CD8-positive, alpha-beta T cell (primary cell): ENCODE measurements at places on chromosomes 11 and 22. TPM values are rescaled to one million over a fixed set of nuclear protein-coding genes. Genes with fewer than 3 reads are reported as not detected.

Gene SCGB1C1
- total RNA-seq: not detected

Gene TSPAN18
- 6.1 TPM for total RNA-seq

Gene MFNG
- total RNA-seq: 63.2 TPM

Gene DEFB131B
- total RNA-seq: not detected

Gene IFT27
- 9.2 TPM for total RNA-seq

Gene CRYBB3
- total RNA-seq: not detected

Gene PSMD13
- total RNA-seq: 74.3 TPM

Gene TBC1D10A
- 77.5 TPM for total RNA-seq

Gene PGA5
- not detected for total RNA-seq

Gene MS4A12
- total RNA-seq: not detected

Gene UBQLNL
- 0.47 TPM for total RNA-seq

Gene MPPED1
- not detected for total RNA-seq

Gene OR6A2
- not detected for total RNA-seq

Gene TRIM49
- not detected for total RNA-seq
